Nucleus accumbens (tissue), 56 donors: ENCODE measurements at places on chromosomes 12 and 14.

- DNase-seq, result no peak
Observed at GRCh38 chr12:42652048-42652447, 62.5 kb upstream of the PRICKLE1 start.

DNA sequence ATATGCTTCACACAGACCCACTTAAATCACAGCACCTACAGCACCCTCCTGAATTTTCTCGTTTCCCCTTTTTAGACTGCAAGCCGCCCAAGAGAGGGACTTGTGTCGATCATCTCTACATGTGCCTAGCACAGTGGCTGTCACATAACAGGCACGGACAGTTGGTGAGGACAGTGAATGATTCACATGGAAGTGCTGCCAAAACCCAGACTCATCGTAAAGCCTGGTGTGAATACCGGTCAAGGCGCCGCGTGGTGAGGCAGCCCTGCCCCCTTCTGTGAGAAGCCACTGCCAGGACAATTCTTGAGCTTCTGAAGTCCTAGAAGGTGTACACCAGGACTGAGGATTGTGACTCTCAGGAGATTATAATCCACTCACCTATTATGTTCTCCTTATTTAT, 44.3 kb downstream of the ATG2B start:
- DNase-seq, result no peak

DNA sequence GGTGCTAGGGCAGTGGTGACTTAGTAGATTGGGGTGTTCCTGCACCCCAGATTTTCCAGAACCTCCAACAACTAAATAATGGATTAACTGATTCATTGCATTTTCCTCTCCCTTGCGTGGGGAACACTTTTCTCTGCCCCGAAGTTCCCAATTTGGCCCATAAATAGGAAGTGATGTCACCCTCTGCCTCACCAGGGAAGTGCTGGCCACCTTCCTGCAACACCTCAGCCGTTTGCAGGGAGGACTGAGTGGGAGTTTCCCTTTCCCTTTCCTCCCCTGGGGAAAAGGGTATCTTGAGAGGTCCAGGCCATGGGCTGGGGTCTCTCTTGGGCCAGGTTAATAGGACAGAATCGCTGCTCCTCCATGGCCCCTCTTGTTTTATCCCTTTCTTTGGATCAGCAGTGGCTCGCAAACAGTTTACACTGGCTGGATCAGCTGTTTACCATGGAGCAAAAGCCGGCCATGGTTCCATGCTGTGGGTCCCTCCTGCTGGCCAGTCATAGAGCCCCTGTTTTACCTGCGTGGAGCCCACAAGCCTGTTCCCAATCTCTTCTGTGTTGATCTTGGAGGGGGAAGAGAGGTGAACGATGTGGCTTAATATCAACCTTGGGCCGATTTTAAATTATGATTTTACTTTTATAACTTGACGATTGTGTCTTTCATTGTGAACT, 91.6 kb upstream of the VRK1 start:
- DNase-seq, result no peak

DNA sequence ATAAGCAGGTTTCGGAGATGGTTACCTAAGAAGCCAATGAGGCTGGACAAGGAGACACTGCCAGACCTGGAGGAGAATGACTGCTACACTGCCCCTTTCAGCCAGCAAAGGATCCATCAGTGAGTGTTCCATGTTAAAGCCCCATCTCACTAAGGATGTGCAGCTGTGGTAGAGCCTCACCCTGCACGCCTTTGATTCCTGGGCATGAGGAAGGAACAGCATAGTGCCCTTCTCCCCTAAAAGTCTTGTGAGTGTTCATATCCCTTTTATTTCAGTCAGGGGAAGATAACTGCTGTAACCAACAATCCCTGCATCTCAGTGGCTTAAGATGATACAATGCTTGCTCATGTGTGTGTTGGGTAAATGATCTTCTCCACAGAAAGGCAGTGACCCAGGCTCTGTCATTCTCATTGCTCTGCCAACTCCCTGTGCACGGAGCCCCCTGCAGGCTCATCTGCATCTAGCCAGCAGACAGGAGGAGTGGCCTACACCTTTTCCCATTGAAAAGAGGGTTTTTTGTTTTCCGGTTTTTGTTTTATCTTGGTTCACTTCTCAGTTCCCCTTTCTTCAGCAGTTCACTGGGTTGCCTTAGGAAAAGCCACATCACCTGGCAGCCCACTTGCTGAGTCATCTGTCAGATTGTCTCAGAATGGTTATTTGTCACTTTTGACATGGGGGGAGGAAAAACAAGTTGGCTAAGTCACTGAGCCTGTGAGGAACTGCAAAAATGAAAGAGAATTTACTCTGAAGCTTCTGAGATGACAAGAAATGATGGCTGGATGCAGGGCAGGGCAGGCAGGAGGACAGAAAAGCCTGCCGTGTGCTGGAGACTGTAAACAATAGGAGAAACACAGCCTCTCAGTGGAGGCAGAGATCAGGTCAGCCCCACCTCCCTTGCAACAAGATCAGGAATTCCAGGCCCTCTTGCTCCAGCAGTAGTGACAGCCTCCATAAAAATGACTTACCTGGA, 193.3 kb downstream of the ANO4 start:
- peak; percentile 3 for DNase-seq

DNA sequence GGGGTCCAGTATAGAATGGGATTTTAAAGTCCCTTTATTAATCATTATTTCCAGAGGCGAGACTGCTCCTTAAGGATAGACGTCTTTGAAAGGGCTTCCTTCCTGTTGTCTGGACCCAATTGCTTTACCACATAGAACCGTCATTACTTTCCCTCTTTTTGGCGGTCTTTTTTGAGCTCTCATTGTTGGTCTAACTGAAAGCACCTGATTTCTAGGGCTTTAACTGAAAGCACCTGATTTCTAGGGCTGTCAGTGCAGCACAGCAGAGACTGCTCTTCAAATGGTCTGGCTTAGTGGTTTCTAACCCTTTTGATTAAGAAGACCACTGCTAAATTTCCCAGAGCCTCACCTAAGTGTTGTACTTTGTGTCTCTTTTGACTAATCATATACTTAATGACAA, 95.8 kb downstream of the PRKCH start:
- DNase-seq, result no peak

DNA sequence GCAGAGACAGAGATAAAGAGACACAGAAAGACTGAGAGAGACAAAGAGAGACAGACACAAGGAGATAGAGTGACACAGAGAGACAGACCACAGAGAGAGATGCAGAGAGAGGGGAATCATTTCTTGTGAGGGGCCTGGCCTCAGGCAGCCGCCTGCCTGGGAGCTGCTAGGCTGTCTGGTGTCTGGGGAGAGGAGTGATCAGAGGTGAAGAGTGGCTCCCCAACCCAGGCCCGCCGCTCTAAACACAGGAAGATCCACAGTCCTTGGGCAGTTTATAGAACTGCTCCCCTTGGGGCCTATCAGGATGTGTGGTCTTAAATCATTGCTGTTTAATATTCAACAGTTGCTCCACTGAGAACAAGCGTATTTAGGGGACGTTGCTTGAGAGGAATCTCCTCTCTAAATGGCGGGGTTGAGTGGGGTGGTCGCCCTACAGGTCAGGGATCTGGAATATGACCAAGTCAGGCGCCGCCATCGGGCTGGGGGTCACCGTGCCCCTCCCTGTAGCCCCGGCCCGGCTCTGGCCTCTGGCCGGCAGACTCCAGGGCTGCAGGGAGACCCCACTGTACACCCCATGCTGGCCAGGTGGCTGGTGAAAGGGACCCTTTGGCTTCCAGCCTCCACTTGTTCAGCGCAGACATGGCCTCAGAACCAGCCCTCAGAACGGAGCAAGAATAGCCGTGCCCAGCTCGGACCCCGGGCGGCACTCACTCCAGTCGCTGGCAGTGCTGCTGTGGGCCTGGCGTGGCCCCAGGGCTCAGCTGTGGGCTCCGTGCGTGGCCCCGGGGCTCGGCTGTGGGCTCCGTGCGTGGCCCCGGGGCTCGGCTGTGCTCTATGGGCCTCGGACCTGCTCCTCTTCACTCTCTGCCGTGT, 89.4 kb downstream of the GALNT9 start:
- DNase-seq, result no peak

DNA sequence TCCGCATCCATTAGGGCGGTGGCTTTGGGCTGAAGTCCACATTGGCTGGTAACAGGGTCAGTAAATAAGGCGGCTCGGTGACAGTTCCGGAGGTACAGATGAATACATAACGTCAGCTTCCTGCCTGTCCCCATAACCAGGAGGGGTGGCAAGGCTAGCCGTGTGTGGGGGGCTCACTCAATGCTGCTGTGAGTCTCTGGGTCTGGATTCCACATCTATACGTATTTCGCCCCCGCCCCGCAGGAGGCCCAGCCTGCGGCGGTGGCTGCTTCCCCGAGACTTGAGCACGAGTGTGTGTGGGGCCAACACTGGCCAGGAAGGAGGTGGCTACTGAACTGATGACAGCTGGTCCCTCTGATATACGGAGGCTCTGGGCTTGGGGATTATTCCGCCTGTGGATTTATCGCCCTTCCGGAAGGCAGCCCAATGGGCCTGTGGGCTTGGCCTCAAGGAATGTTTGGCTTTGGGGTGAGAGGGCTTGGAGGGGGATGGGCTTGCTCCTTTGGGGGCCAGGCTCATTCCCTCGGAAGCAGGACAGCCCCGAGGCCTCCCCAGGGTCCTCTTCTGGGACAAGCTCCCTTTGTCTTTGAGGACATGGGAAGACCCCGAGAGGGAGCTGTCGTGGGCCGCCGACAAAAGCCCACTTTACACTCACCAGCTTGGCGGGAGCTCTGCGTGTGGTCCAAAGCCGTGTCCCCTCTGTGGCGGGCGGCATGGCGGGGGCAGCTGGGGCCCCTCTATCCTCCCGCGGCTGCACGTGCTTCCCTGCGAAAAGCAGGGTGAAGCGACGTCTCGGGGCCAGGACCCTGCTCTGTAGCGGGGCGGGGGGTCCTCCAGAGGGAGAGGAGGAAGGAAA, 82.1 kb downstream of the KIF26A start:
- DNase-seq, result no peak

DNA sequence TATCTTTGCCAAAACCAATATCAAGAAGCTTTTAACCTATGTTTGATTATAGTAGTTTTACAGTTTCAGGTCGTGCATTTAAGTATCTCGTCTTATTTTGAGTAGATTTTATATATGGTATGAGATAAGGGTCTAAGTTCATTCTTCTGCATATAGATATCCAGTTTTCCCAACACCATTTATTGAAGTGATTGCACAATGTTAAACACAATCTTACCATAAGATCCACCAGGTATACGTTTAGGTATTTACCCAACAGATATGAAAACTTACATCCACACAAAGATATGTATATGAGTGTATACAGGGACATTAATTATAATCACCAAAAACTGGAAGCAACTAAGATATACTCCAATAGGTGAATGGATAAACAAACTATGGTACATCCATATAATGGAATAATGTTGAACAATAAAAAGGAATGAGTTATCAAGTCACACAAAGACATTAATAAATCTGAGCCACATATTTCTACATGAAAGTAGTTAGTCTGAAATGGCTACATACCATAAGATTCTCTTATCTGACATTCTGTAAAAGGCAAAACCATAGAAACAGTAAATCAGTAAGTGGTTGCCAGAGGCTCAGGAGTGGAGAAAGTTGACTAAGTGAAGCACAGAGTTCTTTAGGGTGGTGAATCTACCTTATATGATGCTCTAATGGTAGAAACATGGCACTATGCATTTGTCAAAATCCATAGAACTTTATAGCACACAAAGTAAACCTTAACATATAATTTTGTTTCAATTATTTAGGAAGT, 222.6 kb downstream of the NUAK1 start:
- no peak for DNase-seq

- no peak for DNase-seq
Observed at GRCh38 chr14:101881426-101881825, 82.9 kb upstream of the DYNC1H1 start.

DNA sequence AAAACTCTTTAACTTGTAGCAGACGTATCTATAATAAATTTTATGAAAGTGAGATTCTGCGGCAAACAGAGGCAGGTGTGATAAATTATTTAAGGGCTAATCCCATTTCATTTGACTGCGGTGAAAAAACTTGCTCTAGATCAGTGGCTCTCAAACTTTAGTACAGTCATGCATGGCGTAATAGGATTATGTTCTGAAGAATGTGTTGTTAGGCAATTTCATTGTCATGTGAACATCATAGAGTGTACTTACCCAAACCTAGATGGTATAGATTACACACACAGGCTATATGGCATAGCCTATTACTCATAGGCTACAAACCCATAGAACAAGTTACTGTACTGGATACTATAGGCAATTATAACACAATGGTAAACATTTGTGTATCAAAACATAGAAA, 83.7 kb downstream of the HEATR5A start:
- DNase-seq, result no peak

GRCh38 chr12:16523284-16523950, 82.5 kb downstream of the LMO3 start:
- no peak for DNase-seq

GRCh38 chr12:104056419-104056972, 6.5 kb upstream of the GLT8D2 start:
- no peak for DNase-seq

- no peak for DNase-seq
Observed at GRCh38 chr14:58491593-58491992, 64.1 kb downstream of the KIAA0586 start.

DNA sequence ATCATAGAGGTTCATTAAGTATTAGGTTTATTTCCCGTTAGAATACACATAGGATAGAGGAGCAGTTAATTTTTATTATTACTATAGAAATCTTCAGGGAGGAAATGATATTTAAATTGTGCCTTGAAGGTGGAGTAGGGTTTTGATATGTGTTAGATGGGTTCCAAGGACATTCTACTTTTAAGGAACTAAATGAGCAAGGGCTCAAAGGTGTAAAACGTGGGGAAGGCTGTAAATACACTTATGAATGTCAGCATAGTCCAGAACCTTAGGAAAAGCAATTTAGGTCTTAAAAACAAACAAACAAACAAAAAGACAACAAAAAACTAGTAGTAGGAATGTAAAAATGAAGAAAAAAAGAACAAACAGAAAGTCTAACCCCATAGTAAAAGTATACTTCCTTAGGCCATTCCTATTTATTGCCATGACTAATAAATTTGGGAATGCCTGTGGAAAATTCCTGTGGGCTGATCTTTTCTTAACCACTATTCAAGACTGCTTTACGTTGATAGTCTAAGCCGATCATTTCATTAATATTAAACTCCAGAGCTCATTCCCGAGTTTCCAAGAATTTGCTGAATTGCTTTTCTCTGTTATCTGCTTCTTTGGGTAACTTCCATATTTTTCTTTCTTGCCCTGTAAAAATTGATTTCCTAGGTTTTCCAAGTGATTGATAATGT, 180.3 kb downstream of the RAD51B start:
- no peak for DNase-seq

- no peak for DNase-seq
Observed at GRCh38 chr12:80714055-80714454, 2.7 kb upstream of the MYF5 start.

DNA sequence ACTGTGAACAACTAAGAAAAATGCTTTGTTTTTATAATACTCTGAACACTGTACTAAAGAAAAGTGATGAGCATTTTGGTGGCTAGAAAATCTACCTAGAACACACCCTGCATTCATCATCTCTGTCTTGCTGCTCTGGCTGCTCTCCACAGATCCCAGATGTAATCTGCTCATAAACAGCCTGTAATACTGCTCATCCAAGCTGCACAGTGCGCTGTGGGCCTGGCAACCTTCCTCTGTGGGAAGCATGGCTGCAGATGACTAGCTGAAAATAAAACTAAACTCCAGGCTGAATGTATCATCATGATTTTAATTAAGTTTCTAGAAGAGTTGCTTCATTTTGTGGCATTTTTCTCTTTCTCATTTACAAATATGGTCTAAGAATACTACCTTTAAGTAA, 200.7 kb downstream of the SLC2A13 start:
- peak; percentile 77 for DNase-seq

- no peak for DNase-seq
Observed at GRCh38 chr12:124893792-124894516, 20.5 kb downstream of the UBC start.

GRCh38 chr14:104393199-104393897, 186.2 kb upstream of the C14orf180 start:
- no peak for DNase-seq

GRCh38 chr14:76887191-76887590, 61.0 kb downstream of the LRRC74A start:
- DNase-seq, result no peak
